ENCODE measurements at places on chromosomes 12 and 14.

- DNase-seq = no peak
These were observed 45.7 kb upstream of the PRMT8 start for GRCh38 chr12:3445119-3445978.

DNA sequence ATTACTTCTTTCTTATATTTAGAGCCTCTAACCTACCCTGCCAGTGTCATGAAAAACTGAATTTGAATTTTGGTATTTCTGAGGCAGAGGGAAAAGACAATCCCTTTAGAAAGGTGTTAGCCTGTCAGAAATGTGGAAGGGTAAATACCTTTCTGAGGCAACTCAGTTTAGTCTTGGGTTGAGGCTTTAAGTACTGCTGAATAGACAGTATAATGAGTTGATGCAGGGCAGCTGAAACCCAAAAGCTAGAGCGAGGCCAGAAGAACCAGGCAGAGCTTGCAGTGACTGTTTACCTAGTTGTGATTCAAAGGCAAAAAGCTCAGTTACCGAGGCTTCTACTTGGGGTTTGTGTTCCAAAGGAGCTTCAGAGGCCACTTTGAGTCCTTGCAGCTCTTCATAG lies 18.7 kb downstream of the ZC2HC1C start:
- DNase-seq = no peak

DNA sequence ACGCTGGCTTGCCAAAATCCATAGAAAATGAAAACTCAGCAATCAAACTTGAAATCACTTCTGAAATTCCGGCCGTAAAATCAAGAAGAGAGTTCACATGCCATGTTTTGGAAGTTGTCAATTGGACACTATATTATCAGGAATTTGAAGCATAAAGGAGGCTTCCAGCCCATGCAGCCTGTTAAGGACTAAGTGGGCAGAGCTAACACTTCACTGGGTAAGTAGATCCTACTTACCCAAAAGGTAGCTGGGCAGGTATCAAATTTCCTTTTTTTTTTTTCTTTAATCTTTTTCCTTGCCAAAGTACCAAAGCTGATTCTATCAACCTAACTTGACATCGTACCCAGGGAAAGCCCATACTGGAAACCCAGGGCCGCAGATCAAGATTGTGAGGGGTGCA lies 71.5 kb upstream of the ARHGAP5 start:
- no peak for DNase-seq

DNA sequence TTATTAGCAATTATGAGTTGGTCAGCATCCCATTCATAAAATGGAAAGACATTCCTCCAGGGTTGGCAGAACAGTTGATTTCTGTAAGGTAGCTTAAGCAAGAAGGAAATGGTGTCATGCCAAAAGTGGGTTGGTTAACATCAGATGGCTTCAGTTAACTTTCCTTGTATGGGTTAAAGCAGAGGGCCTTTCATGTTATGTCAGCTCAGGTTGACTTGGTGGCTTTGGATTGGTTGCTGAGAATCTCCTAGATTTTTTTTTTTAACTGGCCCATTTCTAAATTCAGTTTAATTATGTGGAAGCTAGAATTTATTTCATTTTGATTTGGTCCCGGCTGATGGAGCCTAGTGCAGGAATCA lies 87.8 kb downstream of the BBS10 start:
- no peak for DNase-seq

- DNase-seq = peak; percentile 39
These were observed 12.7 kb downstream of the PPP2R5C start for GRCh38 chr14:101774006-101774795.

GRCh38 chr12:7162691-7163114 lies 26.8 kb upstream of the PEX5 start:
- no peak for DNase-seq

DNA sequence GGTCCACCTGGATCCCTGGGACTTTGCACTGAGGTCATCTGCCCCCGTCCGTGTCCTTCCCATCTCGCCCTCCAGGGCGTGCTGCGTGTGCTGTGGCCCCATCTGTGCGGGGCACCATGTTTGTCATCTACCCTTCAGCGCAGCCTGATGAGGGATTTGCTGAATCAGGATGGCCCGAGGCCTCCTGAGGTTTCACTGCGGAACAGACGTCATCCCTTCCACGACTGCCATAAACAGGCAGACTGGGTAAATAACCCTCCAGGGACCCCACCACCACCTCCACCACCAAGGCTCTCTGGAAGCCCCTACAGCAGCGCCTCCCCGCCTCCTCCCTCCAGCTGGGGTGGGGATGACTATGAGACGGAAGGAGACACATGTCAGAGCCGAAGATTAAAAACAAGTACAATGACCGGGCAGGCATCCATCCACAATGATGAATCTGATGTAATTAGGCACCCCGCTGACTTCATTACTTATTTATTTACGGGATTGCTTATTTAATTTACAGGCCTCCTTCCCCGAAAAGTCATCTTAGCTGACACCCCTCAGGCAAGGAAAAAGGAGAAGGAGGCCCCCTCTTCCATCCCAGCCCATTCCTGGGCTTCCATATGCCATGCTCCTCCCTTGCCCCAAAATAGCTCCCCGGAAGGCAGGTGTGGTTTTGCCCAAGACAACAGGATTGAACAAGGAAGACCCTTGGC lies 39.4 kb downstream of the NCOR2 start:
- DNase-seq = no peak

DNA sequence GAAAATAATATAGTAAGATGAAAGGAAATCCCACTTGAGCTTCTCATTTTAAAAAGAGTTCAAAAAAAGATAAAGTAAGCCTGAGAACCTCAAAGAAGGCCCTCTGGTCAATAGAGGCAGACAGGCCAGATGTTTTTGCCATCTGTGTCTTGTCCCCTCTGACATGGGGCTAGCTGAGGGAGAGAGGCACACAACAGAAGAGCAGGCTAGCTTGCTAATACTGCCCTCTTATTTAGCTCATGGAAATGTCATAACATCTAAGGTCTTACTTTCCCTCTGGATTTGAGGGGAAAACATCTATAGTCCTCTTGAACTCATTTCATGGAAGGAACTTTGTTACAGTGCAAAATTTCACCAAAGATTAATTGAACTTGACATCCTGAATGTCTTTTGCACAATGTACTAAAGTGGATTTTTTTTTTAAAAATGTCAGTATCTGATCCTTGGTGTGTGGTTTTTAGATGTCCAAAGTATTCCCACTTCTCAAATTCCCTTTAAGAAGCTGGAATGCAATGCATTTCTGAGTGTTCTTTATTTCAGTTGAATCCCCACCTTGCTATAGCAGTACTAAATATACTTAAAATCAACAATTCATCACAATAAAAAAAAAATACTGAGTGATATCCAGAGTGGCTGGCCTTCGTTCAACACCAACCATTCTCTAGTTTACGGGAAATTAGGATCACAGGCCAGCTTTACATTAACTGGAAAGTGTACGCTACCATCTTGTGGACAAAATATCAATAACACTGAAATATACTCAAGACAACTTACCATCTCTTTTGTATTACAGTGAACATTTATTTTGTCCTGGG lies 176.7 kb downstream of the PAH start:
- DNase-seq = no peak

DNA sequence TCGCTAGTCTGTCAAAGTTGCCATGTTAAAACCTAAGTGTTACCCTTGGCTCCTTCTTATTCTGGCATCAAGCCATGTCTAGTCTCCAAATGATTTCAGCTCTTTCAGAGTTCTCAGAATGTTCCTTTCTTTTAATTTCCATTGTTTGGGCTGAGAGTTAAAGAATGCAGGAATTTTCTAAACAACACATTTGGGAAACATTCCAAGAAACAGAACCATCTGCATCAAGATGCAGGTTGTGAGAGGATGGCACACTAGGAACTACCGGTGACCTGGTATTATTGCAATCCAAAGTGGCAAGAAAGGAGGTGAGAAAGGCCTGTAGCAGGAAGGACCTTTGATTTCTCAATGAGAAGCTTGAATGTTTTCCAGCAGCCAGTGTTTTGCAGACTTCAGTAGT lies 30.1 kb downstream of the SLC35F4 start:
- DNase-seq = no peak

GRCh38 chr12:6821591-6822425 lies at the start of gene GPR162:
Gene GPR162 (plus strand): TSS chr12:6821821. CDS start chr12:6823899, 2,078 bp downstream.
- DNase-seq = no peak

DNA sequence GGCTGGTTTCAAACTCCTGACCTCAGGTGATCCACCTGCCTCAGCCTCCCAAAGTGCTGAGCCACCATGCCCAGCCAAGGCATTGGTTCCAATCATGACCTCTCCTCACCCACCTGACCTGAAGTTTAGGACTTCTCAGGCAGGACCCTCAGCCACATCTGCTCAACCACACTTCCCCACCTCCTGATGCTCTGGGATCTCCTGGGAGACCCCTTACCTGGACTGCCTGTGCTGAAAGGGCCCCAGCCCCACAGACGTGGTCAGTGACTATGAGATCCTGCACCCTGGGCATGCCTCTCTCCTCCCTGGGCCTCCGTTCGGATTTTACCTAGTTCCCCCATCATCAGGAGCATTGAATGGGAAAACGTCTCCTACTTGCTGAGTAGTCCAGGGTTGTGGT lies 18.0 kb downstream of the GSC start:
- DNase-seq = no peak

GRCh38 chr14:100488057-100488456 lies 99.2 kb downstream of the BEGAIN start:
- DNase-seq = no peak

DNA sequence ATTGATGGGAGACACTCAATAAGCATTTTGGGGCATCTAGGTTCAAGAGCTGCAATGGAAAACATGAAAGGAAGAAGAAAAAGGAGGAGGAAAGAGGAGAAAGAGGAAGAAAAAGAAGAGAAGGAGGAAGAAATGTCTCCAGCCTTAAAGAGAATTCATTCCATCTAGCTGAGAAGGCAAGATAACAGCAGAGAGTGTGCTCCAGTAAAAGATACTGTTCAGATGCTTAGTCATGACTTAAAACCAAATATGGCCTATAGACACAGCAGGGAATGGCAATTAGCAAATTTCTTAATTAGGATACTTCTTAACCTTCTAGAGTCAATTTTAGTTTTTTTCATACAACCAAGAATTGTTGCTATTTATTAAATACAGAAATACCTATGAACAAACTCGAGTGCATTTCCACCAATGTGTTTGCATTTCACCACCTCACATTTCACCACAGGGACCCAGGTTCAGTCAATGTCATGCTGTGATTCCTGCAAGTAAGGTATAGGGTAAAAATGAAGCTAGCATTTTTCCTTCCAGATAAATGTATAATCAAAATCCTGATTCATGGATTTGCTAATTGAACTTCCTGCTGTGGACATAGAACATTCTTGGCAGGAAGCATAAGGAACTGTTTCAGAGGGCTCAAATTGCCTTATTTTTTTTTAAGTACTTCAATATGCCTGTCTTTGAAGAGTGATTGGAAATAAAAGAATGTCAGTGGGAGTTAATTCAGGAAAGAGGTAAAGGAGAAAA lies 177.8 kb downstream of the RPS29 start:
- DNase-seq = no peak

GRCh38 chr12:32895688-32896431 lies 717 bp downstream of the PKP2 start:
- no peak for DNase-seq

DNA sequence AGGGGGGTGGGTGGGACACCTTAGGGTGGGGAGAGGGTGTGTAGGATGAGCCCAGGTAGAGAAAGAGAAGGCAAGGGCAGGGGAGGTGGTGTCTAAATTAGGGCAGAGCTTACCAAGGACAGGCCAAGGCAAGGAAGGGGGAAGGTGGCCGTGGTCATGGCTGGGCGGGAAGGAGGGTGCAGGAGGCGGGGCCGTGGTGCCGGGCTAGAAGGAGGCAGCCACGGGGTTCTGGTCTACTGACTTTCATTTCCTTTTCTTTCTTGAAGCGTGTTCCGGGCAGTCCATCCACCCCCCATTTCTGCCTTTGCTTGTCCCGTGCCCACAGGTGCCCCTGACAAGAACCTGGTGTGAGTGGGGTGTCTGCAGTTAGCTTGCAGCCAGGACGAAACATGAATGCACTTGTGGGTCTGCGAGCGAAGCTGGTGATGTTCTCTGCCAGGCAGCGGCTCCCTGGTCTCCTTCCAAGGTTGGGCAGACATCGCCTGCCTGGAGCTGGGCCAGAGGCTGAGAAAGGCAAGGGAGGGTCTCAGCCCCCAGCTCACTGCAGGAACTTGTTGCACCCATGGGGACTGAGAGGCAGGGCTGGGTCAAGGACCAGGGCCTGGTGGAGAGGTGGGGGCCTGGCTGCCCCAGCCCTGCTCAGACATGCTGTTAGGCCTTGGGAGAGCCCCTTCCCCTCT lies 58.2 kb downstream of the KIF26A start:
- no peak for DNase-seq

- no peak for DNase-seq
These were observed 153.8 kb downstream of the MED13L start for GRCh38 chr12:116123451-116124258.

GRCh38 chr14:87430810-87431209 lies 562.2 kb downstream of the GALC start:
- DNase-seq = no peak

DNA sequence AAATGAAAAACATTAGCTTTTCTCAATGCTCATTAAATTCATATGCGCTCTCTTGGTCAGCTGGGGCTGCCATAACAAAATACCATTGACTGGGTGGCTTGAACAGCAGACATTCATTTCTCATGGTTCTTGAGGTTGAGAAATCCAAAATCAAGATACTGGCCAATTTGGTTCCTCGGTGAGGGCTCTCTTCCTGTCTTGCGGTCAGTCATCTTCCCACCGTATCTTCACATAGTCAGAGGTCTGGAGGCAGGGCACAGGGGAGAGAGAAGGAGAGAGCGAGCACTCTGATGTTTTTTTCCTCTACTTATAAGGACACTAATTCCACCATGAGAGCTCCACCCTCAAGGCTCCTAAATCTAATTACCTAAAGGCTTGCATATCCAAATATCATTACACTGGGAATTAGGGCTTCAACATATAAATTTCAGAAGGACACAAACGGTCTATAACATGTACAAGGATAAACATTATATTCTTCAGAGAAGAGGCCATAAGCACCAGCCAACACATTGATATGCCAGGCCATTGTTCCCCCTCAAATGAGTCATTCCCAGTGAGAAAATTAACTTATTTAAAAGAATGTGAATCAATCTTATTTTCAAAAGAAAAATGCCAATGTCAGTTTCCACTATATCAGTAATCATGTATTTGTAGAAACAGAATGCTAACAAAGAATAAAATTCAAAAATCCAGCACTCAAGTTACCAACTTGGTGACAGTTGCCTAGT lies 152.2 kb downstream of the BTG1 start:
- DNase-seq = no peak

DNA sequence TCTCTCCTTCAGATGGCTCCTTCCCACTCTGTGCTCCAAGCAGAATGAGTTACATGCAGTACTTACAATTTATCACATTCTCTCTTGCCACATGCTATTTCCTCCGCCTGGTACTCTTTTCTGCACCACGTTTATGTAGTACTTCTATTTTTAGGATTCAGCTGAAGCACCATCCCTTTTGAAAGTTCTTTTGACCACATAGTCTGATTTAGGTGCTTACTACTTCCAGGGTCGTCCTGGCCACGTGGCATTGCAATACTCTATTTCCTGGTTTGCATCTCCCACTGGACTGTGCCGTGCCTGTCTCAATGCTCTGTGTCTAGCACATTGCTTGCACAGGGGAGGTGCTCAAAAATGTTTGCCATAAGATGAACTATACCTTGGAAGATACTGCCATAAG lies 16.3 kb upstream of the TBC1D30 start:
- DNase-seq = no peak

All from activated effector memory CD4-positive, alpha-beta T cell treated with anti-CD3 and anti-CD28 coated beads, Interleukin-2, amount 50 U/mL, for 16 hours (primary cell).